ENCODE measurements at places on chromosomes 11 and 22.

- DNase-seq = no peak
These were observed 1.2 kb downstream of the RTL6 start for GRCh38 chr22:44496844-44497217.

- DNase-seq = no peak
These were observed 14.3 kb upstream of the P2RY2 start for GRCh38 chr11:73203790-73204189.

- DNase-seq = no peak
These were observed 162.5 kb downstream of the CEP164 start for GRCh38 chr11:117489999-117490679.

- DNase-seq = no peak
These were observed 82.1 kb downstream of the CDKN1C start for GRCh38 chr11:2803186-2804091.

- DNase-seq = no peak
These were observed 580.5 kb downstream of the INSC start for GRCh38 chr11:15695096-15695721.

- peak; percentile 46 for DNase-seq
These were observed 667 bp downstream of the ACCS start for GRCh38 chr11:44066732-44067141.

DNA sequence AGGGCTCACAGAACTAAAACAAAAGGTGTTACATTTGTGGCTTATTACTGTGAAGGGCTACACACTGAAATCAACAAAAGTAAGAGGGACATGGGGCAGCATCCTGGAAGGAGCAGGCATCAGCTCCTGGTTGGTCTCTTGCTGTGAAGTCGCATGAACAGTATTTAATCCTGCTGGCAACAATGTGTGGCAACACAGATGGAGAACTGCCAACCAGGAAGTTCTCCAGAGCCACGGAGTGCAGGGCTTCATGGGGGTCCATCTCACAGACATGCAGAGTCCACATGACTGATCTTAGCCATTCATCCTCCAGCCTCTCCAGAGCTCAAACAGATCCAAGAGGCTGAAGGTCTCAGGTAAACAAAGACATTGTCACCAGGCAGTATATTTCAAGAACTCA lies 32.8 kb upstream of the FGF3 start:
- no peak for DNase-seq

DNA sequence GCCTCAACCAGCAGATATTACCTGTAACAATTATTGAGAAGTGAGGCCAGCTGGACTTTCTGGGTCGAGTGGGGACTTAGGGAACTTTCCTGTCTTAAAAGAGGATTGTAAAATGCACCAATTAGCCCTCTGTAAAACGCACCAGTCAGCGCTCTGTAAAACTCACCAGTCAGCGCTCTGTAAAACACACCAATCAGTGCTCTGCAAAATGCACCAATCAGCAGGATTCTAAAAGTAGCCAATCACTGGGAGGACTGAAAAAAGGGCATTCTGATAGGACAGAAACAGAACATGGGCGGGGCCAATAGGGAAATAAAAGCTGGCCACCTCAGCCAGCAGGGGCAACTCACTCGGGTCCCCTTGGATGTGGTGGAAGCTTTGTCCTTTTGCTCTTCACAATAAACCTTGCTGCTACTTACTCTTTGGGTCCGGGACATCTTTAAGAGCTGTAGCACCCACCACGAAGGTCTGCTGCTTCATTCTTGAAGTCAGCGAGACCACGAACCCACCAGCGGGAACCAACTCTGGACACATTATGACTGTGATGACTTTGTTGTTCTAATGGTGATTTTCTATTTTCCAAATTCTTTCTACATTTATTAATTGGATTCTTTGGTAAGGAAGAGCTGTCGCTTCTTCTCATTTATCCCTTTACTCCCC lies 40.2 kb upstream of the FGF3 start:
- peak; percentile 21 for DNase-seq

DNA sequence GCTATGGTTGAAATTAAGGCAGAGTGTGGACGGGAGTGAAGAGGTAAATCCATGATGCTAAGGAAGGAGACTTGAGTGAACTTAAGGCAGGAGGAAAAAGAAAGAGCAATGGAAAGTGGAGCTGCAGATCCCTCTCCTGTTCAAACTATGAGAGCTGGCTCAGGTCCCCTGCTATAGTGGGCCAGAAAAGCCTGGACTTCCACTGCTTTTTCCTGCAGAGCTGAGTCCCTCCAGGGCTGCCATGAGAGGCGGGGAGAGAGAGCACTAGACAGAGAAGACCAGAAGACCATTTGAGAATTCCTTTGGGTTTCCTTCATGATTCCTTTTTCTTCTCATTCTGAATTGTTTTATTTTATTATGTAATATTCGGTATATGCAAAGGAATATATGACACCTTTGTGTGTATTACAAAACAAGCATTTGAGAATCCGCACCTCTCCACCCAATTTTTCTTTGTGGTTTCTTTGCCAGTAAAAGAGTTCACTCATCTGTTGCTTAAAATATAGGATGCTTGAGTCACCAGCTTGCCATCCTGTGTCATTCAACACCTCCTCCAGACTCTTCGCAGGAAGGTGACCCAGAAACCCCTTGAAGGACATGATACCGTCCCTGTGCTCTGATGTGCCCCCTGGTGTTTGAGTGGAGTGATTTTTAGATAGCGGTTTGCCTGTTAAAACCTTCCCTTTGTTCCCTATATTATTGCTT lies 24.4 kb downstream of the SREBF2 start:
- peak; percentile 68 for DNase-seq

DNA sequence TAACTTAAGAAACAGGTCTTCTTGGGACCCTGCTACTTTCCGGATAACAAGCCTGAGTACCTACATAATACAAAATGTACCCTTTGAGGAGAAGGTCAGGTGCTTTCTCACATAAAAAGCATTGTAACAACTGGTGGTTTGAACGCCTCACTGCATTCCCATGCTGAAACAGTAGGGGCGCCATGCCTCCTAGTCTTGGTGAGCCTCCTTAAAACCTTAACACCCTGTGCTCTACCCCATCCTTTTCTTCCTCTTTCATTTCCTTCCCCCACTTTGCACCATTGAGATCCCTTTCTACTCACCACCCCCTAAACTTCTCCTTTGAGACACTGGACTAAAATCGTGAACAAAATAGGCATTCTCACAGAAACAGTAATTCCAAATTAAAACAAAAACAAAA lies 729.3 kb downstream of the NTM start:
- no peak for DNase-seq

DNA sequence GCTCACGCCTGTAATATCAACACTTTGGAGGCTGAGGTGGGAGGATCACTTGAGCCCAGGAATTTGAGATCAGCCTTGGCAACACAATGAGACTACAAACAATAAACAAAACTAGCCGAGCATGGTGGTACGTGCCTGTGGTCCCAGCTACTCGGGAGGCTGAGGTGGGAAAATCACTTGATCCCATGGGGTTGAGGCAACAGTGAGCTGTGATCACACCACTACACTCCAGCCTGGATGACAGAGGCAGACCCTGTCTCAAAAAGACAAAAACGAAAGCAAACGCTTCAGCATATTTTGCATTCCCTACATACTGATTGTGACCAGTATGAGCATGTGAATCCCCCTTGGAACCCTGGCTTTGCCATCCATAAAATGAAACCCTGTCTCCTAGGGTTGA lies 33.9 kb upstream of the MN1 start:
- no peak for DNase-seq

DNA sequence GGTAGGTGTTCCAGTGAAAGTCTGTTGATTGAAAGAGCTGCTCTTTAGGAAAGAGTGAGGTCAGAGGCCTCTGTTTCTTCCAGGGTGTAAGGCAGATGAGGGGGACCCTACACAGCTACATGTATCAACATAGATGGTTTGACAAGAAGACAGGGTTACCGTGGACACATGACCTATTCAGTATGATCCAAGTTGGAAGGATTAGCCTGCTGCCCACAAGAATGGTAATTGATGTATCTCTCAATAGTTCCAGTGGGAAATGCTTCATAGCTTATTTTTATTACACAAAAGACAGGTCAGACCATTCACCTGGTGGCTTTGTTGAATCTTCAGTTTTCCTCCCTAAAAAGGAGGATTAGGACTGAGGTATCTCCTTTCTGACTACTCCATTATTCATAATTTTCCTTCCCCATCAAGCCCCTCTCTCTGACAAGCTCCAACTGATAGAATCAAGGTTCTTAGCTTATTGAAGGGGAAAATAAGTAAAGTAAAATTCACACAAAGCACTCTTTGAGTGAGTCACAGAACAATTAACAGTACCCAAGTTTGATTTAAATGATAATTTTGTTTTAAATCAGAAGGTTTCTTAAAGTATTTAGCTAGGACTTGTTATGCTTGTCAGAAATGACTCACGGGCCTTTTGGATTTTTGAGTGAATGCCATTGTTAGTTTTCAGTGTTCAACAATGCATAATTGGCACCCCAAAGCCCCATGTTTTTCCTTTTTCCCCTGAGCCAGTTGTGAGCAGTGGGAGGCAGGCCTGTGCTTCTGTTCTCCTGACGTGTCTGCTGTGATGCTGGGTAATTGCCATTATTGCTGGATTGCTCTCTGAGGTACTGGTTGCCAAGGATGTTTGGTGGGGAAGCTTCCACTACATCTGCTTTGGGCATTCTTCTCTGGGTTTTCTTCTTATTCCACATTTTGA lies 373.2 kb downstream of the DDX10 start:
- no peak for DNase-seq

GRCh38 chr22:50318356-50318697 lies 8.5 kb downstream of the DENND6B start:
- no peak for DNase-seq

GRCh38 chr22:46053563-46054090 lies 76.7 kb upstream of the WNT7B start:
- DNase-seq = no peak

DNA sequence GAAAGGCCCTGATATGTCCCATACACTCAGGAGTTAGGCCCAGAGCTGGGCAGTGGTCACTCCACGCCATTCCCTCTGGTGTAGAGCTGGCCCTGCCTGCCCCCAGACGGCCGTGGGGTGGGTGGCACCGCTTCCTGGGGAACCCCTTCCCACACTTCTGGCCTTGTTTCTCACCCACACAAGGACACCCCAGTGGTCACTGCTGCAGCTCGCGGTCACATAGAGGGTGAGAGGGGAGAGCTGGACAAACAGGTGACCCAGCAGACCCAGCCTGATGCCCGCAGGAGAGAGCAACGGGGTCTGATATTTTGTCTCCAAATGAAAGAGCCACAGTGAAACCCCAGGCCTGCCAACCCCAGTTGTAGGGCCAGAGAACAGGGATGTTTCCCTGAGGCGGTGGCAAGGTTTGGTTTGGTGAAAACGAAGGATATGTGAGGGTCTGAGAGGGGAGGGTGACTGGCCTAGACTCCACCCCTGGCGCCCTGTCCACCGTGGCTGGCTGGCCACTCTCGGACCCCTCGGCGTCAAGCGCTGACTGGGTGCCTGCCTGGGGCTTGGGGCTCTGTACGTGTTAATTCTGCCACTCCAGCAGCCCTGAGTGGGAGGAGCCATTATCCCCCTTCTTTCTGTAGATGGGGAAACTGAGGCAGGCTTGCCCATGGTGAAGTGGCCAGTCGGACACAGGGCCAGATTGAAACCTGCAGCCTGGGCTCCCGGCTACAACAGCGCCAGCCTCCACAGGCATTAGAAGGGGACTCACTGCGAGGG lies 71.0 kb upstream of the PPARA start:
- no peak for DNase-seq

DNA sequence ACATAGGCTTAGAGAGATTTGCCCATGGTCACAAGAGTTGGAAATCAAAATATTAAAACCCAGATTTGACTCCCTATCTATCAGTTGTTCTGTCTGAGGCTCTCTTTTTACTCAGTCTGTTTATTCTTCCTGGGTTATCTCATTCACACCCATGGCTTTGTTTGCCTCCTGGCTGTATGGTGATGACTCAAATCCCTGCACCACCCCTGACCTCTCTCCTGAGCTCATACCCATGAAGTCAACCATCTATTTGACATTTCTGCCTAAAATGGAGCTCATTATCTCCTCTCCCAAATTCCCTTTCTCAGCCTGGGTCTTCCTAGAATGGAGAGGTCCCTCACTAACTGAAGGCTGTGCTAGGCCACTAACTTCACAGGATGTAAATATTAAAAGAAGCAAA lies 27.8 kb upstream of the CCDC134 start:
- DNase-seq = peak; percentile 30

DNA sequence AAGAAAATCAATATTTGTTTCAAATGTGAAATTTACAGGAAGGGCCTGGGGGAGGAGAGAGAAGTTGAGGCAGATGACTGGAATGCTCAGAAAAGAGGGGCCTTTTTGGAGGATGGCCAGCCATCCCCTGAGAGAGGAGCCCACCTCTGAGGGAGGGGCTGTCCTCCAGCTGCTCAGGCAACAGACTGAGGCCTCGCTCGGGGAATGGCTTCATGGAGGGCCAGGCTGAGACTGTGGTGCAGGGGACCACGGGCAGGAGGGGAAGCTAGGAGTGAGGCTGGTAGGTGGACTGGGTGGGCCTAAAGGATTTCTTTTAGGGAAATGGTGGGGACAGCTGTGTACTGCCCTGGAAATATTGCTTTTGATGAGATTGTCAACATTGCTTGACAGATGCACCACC lies 73.5 kb upstream of the CADM1 start:
- DNase-seq = no peak

- no peak for DNase-seq
These were observed 246.2 kb downstream of the NTM start for GRCh38 chr11:131616481-131617140.

DNA sequence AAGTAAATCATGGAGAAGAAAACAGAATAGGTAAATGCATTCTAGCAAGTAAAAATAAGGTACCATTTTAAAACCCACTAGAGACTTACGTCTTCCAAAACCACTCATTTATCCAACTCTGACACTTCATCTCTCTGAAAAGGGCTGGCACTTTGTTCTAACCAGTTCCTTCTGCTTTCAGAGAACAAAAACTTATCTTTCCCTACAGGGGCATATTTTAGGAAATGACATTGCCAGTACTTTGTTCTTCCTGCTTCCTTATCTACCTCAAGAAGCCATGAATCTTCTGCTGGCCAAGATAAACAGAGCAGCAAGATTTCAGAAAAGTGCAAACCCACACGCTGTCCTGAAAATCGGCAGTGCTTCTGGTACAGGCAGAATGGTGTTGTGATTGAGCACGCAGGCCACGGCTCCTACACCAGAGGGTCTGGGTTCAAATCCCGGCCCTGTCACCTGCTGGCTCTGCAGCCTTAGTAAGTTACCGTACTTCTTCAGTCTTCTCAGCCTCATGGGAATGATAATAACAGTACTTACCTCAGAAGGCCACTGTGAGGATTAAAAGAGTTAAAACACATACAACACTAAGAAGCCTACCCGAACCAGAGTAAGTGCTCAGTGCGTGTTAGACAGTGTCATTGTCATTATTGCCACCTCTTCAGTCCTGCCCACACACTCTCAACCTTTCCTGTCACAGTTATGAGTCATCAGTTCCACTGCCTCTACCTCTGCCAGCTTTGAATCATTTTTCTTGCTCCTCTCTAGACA lies 11.0 kb downstream of the MPZL3 start:
- no peak for DNase-seq

- DNase-seq = peak; percentile 33
These were observed 563 bp downstream of the BID start for GRCh38 chr22:17773606-17774205.

- DNase-seq = no peak
These were observed 60.5 kb downstream of the APIP start for GRCh38 chr11:34855754-34856095.

GRCh38 chr11:79634905-79635304 lies 194.1 kb upstream of the TENM4 start:
- no peak for DNase-seq

Data from A549 (cell line).